Cerebellar nuclear complex (tissue), 1 donor: ENCODE measurements at places on chromosomes 5 and 9.

DNA sequence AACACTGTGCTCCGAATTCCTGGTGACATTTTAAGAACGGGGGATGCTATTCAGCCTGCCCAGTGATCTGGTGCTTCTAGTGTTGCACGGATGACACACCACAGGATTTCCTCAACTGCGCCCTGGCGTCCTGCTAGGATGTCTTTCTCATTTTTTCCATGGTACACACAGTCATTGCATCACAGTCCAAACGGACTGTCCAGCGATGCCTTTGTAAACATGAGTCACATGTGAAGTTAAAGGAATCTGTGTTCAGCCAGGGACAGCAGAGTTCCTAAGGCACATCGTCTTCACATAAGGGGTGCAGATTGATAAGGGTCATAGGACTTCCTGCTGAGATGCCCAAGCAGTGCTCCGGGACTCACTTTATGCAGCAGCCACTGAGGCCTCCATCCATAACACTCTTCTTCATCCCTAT lies 9.3 kb upstream of the PTPN3 start:
- no peak for DNase-seq

GRCh38 chr9:101671567-101671966 lies 66.9 kb downstream of the GRIN3A start:
- no peak for DNase-seq

DNA sequence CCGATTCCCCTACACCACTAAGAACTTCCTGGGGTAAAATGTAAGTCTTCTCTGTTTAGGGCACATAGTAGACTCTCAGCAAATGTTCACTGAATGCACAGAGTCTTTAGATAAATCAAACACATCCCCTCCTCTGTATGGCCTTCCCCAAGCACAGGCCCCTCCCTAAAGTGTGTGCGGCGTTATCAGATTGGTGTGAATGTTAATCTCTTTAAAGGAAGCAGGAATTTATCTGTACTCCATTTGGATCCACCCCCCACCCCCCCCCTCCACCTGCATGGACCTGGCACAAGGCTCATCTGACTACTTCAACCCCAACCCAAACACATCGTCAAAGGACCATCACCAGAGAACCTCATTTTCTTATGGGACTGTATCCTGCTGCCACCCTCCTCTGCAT lies 6.3 kb downstream of the PCDH1 start:
- no peak for DNase-seq

DNA sequence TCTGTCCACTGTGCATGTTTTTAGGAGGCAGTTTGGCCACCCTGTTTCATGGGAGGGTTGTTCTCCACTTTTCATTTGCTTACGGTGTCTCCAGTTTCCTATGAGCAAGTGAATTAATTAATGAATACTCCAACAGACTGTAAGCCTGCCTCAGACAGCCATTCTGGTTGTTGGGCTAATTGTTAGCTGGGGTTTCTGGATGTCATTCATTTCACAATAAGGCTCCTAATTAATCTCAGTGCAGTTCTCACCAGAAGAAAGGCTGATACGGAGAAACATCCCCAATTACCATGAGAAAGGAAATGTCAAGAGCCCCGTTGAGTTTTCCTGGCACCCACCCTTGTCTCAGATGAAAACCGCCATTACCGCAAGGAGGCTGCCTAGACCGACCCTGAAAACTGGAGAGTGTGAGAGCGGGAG lies 75.8 kb downstream of the MAP1B start:
- no peak for DNase-seq

DNA sequence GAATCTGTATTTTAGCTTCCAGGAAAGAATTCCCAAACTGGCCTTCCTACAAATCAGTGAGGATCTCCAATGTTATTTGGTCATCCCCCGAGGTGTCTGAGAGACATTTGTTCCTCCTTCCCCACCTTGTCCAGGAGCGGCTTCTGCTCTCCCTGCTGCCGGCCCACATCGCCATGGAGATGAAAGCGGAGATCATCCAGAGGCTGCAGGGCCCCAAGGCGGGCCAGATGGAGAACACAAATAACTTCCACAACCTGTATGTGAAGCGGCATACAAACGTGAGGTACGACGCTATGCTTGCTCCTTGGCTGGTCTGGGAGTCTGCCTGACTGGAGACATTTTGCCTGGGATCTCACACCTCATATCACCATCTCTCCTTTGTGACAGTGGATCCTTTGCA lies 160.4 kb downstream of the CFAP90 start:
- no peak for DNase-seq

DNA sequence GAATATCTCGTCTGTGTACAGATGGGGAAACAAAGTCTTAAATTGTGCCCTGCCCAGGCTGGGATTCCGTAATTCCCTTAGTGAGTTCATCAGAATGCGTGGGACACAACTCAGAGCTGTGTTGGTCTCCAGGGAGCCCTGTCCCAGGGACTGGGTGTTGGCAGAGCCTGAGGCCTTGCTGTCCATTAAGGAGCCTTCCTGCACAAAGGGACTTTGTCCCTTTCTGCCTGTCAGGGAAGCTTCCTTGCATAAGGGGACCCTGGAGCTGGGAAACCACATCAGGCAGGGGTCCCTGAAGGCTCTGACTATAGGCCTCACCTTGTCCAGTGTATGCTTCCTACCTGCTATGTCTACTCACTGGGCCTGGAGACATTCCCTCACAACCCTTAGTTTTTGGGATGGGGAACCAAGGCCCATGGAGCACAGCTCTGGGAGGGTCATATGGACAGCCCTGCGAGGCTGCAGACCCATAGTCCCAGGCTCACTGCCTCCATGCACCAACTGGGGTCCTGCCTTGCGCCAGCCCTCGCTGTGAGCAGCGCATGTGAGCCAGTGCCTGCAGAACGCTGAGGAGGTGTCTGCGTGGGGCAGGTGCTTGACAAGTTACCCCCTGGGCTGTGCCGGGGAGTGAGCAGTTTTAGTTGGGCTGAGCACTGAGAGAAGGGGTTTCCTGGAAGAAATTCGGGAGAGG lies 1.6 kb downstream of the CARD19 start:
- DNase-seq: peak; percentile 7
